ENCODE measurements at places on chromosomes 11 and 22. TPM values are rescaled to one million over a fixed set of nuclear protein-coding genes. Genes with fewer than 3 reads are reported as not detected.

SLC37A4 gene
- 23.9 TPM for total RNA-seq

CNIH2 gene
- total RNA-seq: 8.3 TPM

USP28 gene
- total RNA-seq: 20.5 TPM

FAM180B gene
- 1.4 TPM for total RNA-seq

TIMM10 gene
- total RNA-seq: 144 TPM

TRIM6 gene
- total RNA-seq: 3.4 TPM
